ENCODE measurements at places on chromosomes 7 and 10.
A peak's percentile ranks its signal among the peaks of the same experiment; 100 is the strongest.

GRCh38 chr7:40604601-40605438 is 470.0 kb downstream of the SUGCT start:
- DNase-seq: no peak

DNA sequence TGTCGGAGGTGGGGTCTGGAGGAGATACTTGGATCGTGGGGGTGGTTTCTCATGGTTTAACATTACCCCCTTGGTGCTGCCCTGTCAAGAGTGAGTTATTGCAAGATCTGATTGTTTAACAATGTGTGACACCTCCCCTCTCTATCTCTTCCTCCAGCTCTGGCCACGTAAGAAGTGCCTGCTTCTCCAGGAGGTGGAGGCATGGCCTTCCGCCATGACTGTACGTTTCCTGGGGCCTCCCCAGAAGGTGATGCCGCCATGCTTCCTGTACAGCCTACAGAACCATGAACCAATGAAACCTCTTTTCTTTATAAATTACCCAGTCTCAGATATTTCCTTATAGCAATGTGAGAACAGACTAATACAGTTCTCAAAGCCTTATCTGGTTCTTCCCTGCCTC is 547.0 kb downstream of the CALN1 start:
- DNase-seq: no peak

DNA sequence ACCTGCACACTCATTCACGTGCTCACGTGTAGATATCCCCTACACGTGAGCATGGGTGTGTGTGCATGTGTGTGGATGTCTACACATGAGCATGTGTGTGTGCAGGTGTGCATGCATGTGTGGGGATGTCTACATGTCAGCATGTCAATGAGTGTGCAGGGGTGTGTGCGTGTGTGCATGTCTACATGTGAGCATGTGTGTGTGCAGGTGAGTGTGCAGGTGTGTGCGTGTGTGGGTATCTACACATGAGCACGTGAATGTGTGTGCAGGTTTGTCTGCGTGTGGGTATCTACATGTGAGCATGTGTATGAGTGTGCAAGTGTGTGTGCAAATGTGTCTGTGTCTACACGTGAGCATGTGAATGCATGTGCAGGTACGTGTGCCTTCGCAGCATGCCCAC is 274.8 kb downstream of the PTPRN2 start:
- DNase-seq: no peak

GRCh38 chr7:82745117-82745516 is 301.5 kb upstream of the CACNA2D1 start:
- no peak for DNase-seq

- no peak for DNase-seq
Observed at GRCh38 chr7:67435894-67436535, 439.4 kb downstream of the TYW1 start.

DNA sequence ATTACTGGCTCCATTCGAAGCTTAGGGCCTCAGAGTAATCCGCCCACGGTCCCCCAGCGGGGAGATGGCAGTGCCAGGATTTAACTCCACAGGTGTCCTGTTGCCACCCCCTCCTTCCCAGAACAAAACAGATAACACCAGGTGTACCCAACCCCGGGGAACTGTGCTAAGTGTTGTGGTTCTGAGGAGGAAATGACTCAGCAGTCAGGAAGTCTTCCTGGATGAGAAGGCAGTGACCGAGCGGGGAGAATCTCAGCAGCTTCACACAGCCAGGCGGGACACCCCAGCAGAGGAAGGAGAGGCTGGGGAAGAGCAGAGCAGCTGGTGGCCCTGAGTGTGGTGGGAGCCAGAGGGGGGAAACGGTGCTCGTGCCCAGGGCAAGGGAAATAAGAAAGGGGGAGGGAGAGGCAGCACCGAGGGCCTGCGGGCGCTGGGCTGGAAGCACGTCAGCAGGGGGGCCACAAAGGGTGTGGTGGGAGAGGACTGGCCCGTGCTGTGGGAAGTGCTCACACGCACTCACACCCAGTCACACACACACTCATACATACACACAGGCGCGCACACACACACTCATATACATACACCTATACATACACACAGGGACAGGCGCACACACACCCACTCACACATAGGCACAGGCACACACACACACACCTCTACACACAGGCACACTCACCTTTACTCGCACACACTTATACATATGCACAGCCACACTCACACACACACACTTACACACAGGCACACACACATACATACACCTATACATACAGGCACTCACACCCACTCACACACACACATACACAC is 59.8 kb upstream of the CHST15 start:
- DNase-seq: peak; percentile 43

Data from CD4-positive, alpha-beta T cell treated with Interleukin-2 at 100 ng/mL for 4 hours (primary cell).